ENCODE measurements at places on chromosomes 3 and 15.

GRCh38 chr3:13054341-13055285 lies 18.6 kb downstream of the IQSEC1 start:
- DNase-seq, result no peak

- DNase-seq, result no peak
These were observed 254.2 kb downstream of the NR1D2 start for GRCh38 chr3:24199300-24199699.

DNA sequence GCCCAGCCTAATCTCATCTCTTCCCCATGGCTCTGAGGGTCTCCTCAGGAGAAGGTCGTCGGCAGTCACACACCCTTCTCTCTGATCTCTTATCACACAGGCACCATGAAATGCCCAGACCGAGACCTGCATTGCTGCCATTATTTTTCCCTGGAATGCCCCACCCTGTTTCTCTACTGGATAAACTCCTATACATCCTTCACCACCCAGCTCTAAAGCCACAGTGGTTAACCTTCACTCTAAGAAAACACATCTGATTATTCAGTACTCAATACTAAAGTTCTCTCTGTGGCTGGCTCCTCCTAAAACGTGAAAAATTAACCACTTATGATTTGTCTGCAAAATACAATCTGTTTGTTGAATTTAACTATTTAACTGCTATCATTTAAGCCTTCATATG lies 43.3 kb downstream of the RORA start:
- DNase-seq, result no peak

- DNase-seq, result no peak
These were observed 324.8 kb upstream of the LRRFIP2 start for GRCh38 chr3:37499061-37499785.

DNA sequence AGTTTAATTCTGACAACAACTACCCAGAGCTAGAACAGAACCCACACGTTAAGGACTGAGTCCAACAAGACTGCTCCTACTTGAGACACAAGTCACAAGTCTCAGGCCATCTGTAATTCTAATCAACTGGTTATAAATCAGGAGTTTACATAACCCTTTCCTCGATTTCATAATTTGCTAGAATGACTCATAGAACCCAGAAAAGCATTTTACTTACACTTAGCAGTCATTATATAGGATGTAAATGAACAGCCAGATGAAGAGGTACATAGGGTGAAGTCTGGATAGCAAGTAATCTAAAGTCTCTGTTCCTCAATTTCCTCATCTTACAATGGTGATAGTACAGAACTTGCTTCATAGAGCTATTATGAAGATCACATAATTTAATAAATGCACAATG lies 1018.2 kb downstream of the DIPK2A start:
- DNase-seq, result no peak

DNA sequence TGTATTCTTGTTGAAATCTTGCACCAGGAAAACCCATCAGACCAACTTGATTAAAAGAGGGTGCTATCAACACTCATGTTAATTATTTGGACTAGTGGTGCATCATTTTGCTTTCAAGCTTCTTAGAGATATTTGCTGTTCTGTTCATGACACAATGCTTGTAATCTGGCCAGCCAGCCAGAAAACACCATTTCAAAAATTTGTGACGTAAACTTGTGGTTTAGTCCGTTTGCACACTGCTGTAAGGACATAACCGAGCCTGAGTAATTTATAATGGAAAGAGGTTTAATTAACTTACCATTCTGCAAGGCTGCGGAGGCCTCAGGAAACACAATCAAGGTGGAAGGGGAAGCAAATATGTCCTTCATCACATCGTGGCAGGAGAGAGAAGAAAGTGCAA lies 374.3 kb upstream of the TGFBR2 start:
- no peak for DNase-seq

DNA sequence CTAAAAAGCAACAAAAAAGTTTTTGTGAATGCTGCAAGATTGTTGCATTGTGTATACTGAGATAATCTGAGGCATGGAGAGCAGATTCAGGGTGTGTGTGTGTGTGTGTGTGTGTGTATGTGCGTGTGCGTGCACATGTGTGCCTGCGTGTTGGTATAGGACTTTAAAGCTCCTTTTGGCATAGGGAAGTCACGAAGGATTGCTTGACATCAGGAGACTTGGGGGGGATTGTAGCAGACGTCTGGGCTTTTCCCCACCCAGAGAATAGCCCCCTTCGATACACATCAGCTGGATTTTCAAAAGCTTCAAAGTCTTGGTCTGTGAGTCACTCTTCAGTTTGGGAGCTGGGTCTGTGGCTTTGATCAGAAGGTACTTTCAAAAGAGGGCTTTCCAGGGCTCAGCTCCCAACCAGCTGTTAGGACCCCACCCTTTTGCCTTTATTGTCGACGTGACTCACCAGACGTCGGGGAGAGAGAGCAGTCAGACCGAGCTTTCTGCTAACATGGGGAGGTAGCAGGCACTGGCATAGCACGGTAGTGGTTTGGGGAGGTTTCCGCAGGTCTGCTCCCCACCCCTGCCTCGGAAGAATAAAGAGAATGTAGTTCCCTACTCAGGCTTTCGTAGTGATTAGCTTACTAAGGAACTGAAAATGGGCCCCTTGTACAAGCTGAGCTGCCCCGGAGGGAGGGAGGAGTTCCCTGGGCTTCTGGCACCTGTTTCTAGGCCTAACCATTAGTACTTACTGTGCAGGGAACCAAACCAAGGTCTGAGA lies 4.7 kb downstream of the BHLHE40 start:
- no peak for DNase-seq

- DNase-seq, result no peak
These were observed 862.1 kb downstream of the ROBO1 start for GRCh38 chr3:78905700-78906099.

DNA sequence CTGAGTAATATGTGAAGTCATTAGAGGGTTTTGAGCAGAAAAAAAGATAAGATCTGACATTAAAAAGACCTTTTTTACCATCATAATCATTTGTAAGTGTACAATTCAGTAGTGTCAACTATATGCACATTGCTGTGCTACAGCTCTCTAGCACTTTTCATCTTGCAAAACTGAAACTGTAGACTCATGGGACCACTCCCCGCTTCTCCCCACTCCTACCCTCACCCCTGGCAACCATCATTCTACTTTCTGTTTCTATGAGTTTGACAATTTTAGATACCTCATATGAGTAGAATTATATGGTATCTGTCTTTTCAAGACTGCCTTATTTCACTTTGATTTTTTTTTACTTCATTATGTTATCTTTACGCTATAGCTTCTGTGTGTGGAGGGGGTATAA lies 112.8 kb downstream of the NSUN3 start:
- DNase-seq, result no peak

GRCh38 chr3:37053753-37054152 lies 60.4 kb downstream of the MLH1 start:
- DNase-seq, result no peak

DNA sequence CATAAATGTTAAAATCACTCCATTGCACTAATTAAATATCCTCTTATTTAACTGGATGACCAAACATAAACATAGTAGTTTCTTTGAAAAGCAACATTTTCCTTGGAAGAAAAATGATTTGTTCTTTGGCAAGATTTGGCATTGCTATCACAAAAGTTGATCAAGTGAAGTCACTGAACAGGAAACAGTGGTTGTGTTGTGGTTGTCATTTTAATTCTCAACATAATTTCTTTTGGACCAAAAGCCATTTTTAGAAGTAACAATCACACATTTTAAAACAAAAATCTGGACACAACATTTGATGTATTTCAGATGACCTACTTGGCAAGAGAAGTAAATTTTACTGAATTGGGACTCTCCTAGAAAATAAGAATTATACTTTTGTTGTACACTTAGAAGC lies 872.3 kb downstream of the ROBO1 start:
- DNase-seq, result no peak

DNA sequence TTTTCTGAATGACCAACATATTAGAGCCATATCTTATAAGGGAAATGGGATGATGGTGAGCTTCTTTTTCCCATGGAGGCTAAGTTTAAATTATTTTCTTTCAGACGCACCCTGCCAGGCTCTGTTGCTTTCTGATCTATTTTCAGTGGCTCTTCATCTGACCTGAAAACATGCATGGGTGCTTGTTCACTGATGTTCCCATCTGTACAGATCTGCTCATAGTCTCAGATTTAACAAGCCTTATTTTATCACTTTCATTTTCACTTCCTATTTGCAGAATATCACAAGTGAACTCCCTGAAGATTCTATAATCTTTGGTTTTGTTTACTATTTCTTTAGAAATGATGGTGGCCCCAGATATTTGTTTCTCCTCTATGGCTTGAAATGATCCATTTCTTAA lies 31.1 kb upstream of the SUCLG2 start:
- DNase-seq, result no peak

DNA sequence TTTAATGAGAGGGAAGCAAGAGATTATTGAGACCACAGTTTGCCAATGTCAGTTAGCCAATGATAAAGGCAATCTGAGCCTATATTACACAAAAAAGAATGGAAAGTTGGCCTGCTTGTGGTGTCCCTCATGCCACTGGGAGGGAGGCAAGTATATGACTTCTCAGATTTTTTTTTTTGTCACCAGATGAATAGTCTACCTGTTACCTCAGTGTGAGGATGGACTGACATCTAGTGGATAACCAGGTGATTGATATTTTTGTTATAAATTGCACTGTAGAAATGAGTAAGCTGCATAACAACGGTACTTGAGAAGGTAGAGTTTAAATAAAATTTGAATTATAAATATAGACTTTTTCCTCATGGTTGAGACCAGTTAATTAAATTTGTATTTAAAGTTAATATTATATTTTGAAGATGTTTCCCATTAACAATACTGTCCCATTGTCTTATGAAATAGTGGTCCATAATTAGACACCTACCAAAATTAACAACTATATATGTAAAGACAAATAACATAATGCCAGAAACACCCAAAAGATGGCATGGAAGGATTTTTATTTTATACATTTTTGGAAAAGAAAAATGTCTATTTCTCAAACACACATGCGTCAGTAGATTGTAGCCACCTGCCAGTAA lies 237.8 kb upstream of the GADL1 start:
- DNase-seq, result peak; percentile 3

- no peak for DNase-seq
These were observed 13.0 kb upstream of the TF start for GRCh38 chr3:133733226-133733625.

GRCh38 chr3:13628841-13629551 lies 80.1 kb downstream of the FBLN2 start:
- DNase-seq, result no peak

Data from COR-L47 (cell line).